SK-MEL-5 (cell line): ENCODE measurements at places on chromosomes 3 and 15.

DNA sequence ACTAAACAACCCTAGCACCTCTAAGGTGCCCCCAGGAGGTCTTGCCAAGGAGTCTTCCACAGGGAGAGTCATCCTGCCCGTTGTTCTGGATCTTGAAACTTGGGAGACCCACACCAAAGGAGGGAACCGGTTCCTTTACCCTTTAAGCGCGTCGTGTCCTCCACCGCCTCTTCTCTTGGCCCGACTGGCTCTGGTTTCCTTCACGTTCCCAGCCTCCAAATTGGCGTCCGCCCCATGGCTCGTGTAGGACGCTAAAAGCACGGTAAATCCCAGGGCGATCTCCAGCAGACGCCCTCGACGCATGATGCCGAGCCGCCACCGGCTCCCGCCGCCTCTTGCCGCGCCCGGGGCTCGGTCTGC, 1.1 kb downstream of the FBN1 start:
- DNase-seq: no peak

DNA sequence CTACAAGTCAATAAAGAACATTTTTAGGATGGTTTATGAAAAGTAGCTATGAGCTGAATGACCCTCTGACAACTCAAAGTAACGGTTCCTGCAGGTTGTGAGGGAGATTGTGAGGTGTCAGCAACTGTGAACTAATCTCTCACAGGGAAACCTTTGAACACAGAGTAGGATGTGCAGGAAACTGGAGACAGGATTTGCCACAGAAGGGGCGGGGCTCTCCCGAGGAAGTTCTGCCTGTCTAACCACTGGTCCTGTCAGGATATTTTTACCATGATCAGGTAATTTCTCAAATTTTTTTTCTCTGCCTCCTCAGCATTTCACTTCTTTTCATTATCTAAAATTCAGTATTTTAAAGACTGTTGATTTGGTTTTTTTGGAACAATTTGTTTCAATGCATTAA, 33.3 kb downstream of the LEO1 start:
- no peak for DNase-seq

DNA sequence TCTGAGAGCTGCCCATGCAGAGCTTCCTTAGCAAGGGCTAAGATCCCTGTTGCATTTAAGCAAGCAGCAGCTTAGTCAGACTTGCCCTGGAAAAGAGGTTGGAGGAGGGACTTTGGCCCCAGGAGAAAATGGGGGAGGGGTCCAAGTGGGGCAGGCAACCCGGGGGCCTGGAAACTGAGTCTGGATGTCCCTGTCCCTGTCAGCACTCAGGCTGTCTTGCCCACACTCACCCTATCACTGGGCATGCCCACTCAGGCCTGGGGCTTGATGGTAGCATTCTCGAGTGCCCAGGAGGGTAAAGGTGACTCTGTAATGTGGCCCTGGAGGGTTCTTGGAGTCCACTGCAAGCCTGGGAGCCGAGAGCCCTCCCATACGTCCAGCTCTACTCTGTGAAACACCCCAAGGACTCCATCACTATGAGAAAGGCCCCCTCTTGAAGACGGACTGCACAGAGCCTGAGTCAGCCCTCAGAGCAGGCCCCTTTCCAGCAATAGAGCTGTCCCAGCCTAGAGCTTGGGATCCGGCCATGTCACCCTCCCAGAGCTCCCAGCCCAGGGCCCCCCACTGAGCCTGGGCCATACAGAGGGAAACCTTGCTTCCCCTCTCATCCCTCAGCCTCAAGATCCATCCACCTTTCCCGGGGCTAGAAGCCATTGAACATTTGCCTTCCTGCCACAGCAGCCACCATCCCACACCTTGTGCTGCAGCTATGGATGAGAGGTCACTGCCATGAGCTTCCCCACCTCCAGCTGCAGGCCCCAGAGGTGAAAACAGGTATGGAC, 13.4 kb downstream of the MYL3 start:
- no peak for DNase-seq

- DNase-seq: peak; percentile 53
Observed at GRCh38 chr15:63166219-63166618, 8.9 kb upstream of the RPS27L start.

DNA sequence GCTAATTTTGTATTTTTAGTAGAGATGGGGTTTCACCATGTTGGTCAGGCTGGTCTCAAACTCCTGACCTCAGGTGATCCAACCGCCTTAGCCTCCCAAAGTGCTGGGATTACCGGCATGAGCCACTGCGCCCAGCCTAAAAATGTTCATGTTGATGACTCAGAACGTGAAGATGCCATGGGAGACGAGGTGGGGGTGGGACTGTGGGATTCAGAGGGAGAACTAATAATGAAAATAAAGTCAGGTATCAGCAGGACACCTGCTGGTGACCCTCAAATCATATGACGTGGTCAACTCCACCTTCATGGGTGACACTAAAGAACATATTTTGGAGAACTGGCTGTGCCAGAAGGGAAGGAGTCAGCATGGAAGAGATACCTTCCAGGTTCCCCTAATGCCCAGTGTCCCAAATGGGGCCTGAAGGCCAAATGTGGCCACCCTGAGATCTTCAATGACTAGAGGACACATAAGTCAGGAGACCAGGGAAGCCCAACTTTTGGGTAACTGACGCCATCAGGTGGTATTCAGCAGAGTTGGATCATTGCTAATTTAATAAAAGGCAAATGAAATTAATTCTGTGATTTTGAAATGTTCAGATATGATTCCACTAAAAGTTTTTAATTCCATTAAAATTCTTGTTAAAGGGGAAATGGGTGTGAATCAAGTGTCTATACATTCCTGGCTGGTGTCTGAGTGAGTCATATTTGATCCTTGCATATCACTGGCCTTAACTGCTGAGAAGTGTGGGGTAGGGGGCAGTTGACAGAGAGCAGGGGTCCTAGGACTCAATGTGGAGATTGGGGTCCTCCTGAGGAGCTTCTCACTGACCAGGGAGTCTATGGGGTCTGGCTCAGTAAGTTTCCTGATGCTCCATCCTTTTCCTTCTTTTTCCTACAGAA, 88.6 kb upstream of the GSK3B start:
- peak; percentile 53 for DNase-seq

DNA sequence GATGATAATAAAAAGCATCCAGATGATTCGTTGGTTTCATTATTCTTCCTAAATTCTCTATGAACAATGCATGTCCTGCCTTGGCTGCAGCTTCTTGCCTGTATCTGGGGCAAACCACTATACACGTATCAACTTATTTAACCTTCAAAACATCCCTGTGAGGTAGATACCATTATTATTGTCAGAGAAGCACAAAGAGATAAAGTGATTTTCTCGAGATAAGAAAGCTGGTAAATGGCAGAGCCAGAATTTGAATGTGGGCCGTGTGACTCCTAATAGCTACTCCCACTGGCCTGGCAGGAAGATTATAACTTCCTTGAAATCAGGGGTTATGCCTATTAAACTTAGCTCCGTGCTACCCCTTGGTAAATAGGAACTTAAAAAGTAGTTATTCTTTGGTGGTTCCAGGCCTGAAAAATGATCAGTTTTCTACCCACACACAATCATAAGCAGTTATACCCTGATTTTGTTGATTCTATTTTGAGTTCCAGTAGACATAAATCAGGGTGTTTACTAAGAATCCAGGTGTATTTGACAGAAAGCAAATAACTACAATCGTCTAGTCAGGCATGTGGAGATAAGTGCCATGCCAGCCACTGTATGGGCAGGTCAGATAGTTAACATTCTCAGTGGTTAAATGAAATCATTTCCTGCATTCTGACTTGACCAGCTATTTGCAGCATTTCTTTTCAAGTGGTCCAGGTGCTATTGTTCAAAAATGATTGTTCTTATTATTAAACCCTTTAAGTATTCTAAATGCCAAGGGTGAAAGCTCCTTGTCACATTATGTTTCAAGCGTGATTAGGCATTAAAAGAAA, 99.2 kb upstream of the LRRN1 start:
- no peak for DNase-seq

- no peak for DNase-seq
Observed at GRCh38 chr15:41606997-41607396, 48.0 kb downstream of the TYRO3 start.

DNA sequence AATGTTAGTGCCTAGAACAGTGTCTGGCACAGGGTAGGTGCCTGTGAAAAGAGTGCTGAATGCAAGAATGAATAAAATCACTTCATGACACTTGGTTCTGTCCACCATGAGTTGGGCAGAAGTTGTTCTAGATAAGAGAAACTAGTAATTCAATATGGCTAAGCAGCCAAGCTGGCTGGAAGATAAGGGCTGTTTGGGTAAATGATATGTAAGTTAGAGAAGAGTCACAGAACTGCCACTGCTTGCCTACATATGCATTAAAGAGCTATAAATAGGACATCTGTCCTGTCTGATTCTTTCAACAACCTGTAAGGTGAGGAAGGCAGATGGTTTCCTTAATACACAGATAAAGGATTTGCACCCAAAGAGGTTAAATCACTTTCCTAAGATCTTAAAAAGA, 13.1 kb downstream of the MTMR10 start:
- DNase-seq: no peak

DNA sequence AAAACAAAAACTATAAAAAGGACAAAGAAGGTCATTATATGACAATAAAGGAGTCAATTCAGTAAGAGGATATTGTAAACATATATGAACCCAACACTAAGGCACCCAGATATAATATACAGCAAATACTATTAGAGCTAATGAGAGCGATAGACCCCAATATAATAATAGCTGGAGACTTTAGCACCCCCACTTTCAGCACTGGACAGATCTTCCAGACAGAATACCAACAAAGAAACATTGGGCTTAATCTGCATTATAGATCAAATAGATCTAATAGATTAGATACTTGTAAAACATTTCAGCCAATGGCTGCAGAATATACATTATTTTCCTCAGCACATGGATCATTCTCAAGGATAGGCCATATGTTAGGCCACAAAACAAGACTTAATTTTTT, 53.4 kb downstream of the NUDT16 start:
- no peak for DNase-seq

GRCh38 chr3:183764847-183765731, 60.3 kb downstream of the MAP6D1 start:
- no peak for DNase-seq

GRCh38 chr3:151789853-151790463, 24.0 kb upstream of the AADAC start:
- DNase-seq: no peak

DNA sequence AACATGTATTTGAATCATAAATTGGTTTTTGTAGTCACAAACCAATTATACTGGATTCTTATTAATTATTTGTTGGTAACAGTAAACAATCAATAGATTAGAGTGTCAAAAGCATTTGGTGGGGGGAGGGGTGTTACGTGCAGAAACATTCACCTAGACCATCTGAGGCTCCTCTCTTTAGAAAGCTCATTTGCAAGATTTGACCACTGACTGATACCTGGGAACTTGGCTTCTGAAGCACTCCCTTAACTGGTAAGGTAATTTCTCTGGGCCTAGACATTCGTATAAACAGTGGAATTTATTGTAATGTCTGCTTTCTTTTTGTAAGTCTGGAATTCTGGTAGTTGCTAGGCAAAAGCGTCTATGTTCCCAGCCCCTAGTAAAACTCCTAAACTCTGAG, 243.8 kb upstream of the GBE1 start:
- no peak for DNase-seq

- DNase-seq: no peak
Observed at GRCh38 chr3:46209746-46210470, 1.8 kb upstream of the CCR1 start.

GRCh38 chr3:22928216-22929110, 274.7 kb upstream of the UBE2E2 start:
- DNase-seq: no peak

GRCh38 chr3:186095561-186096081, 13.3 kb downstream of the ETV5 start:
- no peak for DNase-seq

- DNase-seq: no peak
Observed at GRCh38 chr3:195043607-195044339, 227.2 kb downstream of the XXYLT1 start.

DNA sequence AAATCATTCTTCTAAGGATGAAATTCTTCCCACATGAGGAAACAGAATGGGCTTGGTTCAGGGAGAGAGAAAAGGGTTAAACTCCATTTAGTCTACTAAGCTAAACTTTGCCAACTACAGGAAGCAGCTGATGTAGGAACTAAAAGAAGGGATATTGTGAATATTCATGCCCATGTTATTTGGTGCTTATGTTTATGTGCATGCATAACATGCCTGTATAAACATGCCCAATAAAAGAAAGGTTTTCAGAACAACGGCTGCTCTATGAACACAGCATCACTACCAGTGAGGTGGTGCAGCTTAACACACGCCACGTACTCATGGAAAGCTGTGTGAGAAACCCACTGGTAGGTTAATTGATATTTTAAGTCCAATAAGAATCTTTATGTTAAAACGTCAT, 59.4 kb upstream of the VGLL4 start:
- no peak for DNase-seq

GRCh38 chr3:129651435-129652202, 45.1 kb upstream of the PLXND1 start:
- peak; percentile 78 for DNase-seq

DNA sequence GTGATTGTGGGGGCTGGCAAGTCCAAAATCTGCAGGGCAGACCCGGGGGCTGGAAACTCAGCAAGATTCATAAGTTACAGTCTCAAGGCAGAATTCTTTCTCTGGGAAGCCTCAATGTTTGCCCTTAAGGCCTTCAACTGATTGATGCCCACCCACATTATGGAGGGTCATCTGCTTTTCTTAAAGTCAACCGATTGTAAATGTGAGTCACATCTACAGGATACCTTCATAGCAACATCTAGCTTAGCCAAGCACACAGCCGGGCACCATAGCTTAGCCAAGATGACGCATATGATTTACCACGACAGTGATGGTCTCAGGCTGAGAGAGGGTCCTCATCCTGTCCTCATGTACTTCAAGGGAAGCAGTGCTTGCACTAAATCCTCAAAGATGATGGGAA, 43.5 kb downstream of the IDH2 start:
- DNase-seq: no peak

GRCh38 chr3:60047426-60048200, 997.8 kb upstream of the CFAP20DC start:
- DNase-seq: no peak

DNA sequence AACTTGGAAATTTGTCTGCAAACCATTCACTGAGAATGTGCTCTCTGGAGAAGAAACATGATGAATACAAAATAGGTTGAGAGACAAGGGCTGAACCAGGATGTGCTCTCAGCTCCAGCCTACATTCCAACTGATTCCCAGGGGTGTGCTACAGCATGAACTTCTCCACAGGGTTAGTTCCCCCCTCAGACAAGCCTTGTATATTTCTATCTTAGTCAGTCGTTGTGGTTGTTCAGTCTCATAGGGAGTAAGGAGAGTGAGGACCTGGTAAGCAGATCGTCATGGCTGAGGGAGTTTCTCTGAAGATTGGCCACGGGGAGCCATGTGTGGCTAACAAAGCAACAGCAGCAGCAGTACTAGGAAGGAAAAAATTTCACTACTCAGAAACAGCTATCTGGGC, 919.7 kb upstream of the CADM2 start:
- DNase-seq: no peak

GRCh38 chr3:103919327-103919726, 1447.4 kb upstream of the ALCAM start:
- no peak for DNase-seq

GRCh38 chr3:72123908-72124441, 339.0 kb upstream of the PROK2 start:
- DNase-seq: peak; percentile 17

- no peak for DNase-seq
Observed at GRCh38 chr3:173583496-173583895, 186.0 kb downstream of the NLGN1 start.
